ENCODE measurements at places on chromosomes 13 and 19.
A peak's percentile ranks its signal among the peaks of the same experiment; 100 is the strongest.

GRCh38 chr19:8147582-8147978 is 1.8 kb downstream of the FBN3 start:
- no peak for DNase-seq

GRCh38 chr19:17338433-17339078 is 1.2 kb downstream of the GTPBP3 start:
- no peak for DNase-seq

DNA sequence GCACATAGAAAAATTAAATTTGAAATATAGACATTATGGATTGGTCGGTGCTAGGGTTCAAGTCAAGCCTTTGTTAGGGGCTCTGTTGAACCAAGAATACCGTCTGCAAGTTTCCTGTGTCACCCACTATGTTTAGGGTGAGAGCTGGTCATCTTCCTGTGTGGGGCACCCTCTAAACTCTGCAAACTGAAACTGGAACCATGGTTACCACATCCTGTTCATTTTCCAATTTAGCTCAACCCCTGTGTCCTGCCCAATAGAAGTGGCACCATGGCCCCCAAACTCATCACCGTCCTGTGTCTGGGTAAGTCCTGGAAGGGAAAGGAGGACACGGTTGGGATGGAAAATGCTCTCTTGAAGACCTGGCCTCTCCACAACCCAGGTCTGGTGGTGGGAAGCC is 29.9 kb downstream of the LAIR2 start:
- DNase-seq, result no peak

DNA sequence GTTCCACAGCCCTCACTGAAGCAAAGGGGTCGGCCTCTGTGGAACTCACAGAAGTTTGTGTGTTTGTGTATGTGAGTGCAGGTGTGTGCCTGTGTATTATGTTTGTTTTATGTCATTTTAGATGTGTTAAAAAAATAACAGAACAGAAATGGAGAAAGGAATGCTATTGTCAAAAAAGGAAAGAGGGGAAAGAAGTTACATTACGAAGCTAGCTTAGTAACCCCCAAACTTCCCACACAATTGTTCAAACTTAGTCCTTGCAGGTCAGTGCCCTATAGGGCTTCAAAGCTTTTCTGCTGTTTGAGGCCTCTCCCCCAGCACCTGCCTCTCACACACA is 1505.6 kb upstream of the SLC10A2 start:
- no peak for DNase-seq

DNA sequence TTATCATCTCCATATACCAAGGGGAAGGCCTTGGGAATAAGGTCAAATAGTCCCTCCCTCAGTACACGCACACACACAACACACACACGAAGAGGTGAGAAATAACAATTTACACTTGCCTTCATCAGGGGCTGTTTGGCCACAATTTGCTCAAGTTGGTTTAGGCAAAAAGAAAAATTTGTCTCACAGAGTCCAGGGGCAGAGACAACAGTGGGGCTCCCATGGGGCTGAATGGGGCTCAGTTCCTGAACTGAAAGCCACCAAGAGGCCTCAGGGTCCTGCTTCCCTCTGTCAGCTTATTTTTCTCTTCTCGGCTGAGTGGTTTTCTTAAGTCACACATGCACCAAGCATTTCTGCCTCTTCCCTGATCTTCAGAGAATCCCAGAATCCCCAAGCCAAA is 35.5 kb downstream of the PCDH8 start:
- DNase-seq, result no peak

DNA sequence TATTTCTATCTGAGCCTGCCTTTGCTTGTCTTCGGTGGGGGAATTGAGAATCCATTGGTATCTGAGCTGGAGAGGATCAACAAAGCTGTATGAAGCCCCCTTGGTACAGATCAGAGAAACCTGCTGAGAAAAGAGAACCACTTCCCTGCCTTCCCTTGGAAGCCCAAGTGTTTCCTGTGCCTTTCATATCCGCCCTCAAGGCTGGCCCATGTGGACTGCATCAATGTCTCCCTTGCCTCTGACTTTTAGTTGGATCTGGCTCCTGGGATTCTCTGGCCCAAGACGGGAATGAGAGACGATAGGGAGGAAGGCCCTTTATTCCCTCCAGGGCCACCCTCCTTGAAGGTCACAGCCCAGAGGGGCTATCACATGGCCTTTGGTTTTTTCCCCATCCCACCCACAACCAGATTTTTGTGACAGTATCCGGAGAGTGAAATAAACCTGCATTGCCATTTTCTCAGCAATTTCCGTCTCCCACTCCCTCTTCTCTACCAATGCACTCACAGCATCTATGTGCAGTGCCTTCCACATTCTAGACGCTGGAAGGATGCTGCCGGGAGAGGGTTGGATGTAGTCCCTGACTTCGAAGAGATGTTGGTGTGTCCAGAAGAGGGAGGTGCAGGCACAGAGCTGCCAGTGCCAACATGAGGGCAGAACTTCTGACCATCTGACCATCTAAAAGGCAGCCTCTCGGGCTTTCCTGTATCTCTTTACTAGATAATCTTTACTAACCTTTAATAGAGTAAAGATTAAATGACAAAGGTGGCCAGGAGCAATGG is 63.8 kb downstream of the KCTD15 start:
- no peak for DNase-seq

DNA sequence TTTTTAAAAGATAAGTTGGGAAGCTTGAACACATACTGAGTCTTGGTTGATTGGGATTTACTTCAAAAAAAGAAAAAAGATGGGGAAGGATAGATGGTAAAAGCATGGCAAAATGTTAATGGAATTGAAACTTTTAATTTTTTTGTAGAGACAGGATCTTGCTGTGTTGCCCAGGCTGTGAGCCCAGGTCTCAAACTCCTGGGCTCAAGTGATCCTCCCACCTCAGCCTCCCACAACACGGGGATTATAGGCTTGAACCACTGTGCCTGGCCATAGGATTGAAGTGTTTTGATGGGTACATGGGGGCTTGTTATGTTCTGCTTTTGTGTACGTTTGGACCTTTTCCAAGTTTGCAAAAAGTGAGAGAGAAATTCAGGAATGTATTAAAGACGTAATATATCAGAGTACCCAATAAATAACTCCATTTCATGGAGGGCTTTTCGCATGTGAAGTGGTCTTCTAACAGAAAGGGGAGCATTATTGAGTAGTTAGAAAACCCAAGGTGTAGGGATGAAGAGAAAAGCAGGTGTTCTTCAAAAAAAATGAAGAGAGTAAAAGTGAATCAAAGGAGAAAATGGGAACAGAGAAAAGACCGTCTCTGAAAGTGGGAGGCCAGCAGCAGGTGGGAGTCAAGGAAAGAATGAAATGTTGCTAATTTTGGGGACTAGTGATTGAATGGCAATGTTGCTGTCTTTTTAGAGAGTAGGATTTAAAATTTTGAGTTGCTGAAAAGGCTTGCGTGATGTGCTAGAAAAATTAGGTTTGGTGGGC is 55.2 kb downstream of the GARRE1 start:
- no peak for DNase-seq

- no peak for DNase-seq
Observed at GRCh38 chr19:31351855-31352195, 2.6 kb upstream of the TSHZ3 start.

DNA sequence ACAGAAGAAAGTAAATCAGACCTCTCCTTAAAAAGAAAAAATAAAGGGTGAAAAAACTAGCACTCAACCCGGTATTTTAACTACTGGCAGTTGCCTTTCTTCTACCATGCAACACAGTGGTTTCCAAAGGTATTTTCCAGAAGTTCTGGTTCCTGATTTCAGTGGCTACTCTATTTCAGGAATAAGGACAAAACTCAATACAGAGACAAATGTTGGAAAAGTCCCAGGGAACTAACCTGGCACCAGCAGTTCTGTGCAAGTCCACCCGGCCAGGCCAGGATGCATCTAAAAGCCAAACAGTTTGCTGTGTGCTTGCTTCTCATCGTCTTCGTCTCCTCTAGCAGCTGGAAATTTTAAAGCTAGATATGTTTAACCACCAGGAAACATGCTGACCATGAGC is 52.5 kb downstream of the FOXO1 start:
- DNase-seq, result no peak

- no peak for DNase-seq
Observed at GRCh38 chr13:41935501-41935900, 25.4 kb downstream of the VWA8 start.

- no peak for DNase-seq
Observed at GRCh38 chr13:42996584-42996983, 4.5 kb upstream of the EPSTI1 start.

DNA sequence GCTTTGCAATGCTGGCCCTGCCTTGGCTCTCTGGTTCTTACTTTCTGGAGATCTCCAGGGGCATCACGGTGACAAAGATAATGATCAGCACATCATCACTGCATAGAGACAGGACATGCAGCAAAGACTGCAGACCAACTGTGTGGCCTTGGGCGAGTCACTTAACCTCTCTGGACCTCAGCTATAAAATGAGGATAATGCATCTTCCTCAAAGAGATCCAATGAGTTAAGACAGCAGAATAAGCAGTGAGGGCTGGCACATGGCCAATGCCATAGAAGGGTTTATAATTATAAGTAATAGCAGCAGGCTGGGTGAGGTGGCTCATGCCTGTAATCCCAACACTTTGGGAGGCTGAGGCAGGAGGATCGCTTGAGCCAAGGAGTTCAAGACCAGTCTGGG is 2.4 kb downstream of the MAG start:
- no peak for DNase-seq

GRCh38 chr13:37181620-37182019 is 76.2 kb upstream of the CSNK1A1L start:
- DNase-seq, result no peak

DNA sequence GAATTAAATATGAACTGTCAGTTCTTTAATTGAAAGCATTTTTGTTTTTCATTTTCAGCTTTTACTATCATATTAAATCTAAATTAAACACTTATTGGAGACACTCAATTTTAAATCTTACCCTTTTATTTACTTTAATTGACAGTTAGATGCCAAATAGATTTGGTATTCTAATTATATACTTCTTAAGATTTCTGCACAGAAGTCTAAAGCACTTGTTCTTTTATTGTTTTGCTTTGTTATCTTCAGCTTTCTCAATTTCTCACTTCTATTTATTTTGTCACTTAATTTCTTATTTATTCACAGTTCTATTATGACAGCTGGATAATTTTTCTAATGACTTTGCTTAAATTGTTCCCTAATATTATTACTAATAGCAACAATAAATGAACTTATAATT is 1397.3 kb upstream of the MIR17HG start:
- DNase-seq, result no peak

- DNase-seq, result peak; percentile 28
Observed at GRCh38 chr19:41616792-41617621, 9.9 kb downstream of the CEACAM4 start.

DNA sequence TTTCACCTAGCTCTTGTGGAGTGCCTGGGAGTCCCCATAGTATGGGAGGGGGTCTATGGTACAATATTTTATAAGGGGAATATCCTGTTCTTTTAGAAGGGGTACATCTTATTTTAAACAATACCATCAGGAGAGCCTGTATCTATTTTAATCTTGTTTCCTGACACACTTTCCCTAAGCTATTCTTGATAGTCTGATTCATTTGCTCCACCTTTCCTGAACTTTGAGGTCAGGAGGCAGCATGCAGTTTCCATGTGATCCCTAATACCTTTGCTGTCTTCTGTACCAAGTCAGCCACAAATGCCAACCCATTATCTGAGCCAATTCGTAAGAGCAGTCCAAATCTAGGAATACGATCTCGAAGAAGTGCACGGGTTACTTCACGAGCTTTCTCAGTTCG is 86.2 kb downstream of the SLC25A15 start:
- no peak for DNase-seq

GRCh38 chr19:7623725-7624603 is 5.4 kb downstream of the XAB2 start:
- no peak for DNase-seq

DNA sequence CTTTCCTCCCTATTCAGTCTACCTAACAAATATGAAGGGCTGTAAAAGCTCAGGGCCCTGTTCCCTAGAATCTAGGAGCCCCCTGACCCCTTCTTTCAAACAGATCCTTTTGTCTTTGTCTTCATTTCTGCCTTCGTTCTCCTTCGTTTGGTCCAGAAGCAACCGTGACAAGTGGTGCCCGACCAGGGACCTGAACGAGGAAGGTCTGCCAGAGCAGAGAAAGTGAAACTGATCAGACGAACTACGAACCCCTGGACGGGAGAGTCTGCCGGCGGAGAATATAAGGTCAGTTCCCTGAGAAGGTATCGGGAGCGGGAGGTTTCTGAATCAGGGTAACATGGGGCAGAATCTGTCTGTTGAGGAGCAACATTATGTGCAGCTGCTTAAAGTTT is 751 bp downstream of the ERVK3-1 start:
- DNase-seq, result no peak

DNA sequence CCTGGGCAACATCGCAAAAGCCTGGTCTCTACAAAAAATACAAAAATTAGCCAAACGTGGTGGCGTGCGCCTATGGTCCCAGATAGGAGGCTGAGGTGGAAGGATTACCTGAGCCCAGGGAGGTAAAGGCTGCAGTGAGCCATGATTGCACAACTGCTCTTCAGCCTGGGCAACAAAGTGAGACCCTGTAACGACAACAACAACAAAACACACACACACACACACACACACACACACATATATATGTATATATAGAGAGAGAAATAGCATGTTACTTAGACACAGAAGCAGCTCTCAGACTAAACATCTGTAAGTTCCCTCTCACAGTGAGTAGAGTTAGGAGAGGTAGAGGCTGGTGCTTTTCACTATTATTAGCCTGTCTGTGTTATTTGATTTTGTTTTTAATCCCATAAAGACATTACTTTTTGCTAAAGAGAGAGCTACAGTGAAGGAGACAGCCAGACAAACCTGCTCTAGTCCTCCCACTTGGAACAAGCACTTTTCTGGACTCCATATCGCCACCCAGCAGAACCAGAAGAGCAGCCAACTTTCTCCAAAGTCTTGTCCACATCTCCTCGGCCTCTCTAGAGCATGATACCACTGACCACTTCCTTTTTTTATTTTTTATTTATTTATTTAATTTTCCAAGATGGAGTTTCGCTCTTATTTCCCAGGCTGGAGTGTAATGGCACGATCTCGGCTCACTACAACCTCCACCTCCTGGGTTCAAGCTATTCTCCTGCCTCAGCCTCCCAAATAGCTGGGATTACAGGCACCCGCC is 2.8 kb upstream of the LIN7B start:
- no peak for DNase-seq

- no peak for DNase-seq
Observed at GRCh38 chr13:54958781-54959180, 1930.2 kb downstream of the OLFM4 start.

- DNase-seq, result peak; percentile 65
Observed at GRCh38 chr19:1252221-1252820, 3.9 kb downstream of the MIDN start.

- no peak for DNase-seq
Observed at GRCh38 chr13:58397596-58398387, 766.2 kb downstream of the PCDH17 start.
